ENCODE measurements at places on chromosomes 7 and 10.

DNA sequence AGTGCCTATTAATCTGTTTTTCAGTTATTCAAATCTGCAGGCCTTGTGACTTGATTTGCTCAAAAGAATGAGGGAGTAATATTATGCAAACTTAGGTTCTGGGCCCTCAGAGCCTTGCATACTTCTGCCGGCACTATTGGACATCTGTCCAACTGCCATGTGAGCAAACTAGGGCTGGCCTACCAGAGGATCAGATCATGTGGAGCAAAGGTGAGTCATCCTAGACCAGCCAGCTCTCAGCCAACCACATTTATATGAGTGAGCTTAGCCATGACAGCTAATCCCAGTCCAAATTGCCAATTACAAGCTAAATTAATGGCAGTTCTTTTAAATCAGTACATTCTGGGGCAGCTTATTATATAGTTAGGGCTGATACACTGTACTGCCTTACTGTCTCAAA, 69.6 kb downstream of the SDHAF3 start:
- peak; percentile 21 for DNase-seq

- peak; percentile 99 for DNase-seq
Observed at GRCh38 chr7:120583899-120584586, 273.9 kb downstream of the TSPAN12 start.

- DNase-seq, result peak; percentile 96
Observed at GRCh38 chr7:149855361-149856305, 17.5 kb downstream of the ZNF862 start.

GRCh38 chr7:64951250-64951848, 39.5 kb downstream of the ZNF117 start:
- peak; percentile 26 for DNase-seq

DNA sequence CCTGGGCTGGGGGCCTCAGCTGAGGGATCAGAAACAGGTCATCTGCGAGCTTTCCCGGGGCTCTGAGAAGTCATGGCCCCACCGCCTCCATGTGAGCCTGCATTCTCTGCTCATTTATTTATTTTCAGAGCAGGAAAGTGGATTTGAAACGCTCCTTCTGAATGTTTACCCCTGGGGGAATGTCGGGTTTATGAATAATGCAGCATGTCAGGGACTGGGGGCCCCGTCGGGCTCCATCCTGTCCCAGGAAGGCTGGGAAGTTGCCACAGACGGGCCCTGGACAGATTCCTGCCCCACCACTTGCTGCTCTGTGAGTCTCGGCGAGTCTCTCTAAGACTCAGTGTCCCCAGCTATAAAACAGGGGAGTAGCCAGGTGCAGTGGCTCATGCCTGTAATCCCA, 11.9 kb upstream of the GTF2IRD1 start:
- DNase-seq, result no peak

All from fibroblast of skin of right quadriceps (primary cell).